ENCODE measurements at places on chromosomes 12 and 14. TPM values are rescaled to one million over a fixed set of nuclear protein-coding genes. Genes with fewer than 3 reads are reported as not detected.

Gene POU6F1
- total RNA-seq: 2.9 TPM

Gene ARMH4
- total RNA-seq: 0.72 TPM

- no peak for ATAC-seq
These were observed 65.2 kb upstream of the DIO3 start for GRCh38 chr14:101495827-101496775.

GRCh38 chr14:75181293-75182062, 5.1 kb upstream of the TMED10 start:
- no peak for ATAC-seq

- no peak for ATAC-seq
These were observed 431.5 kb upstream of the OR4E1 start for GRCh38 chr14:22105006-22105623.

- ATAC-seq: no peak
These were observed 20.7 kb downstream of the ZDHHC17 start for GRCh38 chr12:76784600-76785051.

- ATAC-seq: no peak
These were observed 1108.6 kb downstream of the LRFN5 start for GRCh38 chr14:42715316-42715715.
